Spinal cord (tissue), 10 donors: ENCODE measurements at places on chromosomes 5 and 9. TPM values are rescaled to one million over a fixed set of nuclear protein-coding genes. Genes with fewer than 3 reads are reported as not detected.

DNA sequence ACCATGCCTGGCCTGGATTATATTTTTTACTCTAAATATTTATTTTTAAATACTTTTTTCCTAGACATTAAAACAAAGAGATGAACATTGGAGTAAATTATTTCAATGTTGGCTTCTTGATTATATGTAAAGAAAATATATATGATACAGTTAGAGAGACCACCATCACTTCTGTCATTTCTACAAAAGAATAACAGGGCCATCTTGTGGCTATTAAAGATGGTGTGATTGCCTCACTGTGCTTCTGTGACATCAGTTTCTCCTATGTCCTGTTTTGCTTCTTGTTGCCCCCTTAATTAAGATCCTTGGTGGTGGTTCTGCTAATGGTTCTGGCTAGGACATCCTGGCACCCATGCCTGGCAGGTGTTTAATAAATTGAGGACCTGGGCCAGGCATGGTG is 32.9 kb downstream of the NDFIP1 start:
- no peak for DNase-seq

- DNase-seq: no peak
These were observed 55.7 kb upstream of the FANCC start for GRCh38 chr9:95373069-95373681.

DNA sequence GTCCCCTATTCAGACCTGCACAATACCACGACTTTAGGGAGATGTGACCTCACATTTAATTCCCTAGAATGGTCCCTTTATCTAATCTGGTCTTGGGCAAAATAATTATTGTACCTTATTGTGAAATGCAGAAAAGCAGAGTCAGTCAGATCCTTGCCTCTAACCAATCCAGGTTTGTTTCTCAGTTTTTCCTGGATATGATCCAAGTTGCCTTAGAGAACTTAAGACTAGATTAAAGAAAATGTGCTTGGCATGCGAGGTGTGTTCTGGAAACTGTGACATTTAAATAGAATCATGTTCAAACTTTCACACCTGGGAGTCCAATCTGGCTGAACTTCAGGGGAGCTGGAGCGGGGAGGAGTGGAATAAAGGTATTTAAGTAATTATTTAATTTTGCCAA is 696.2 kb downstream of the DNAH5 start:
- DNase-seq: peak; percentile 66

- DNase-seq: no peak
These were observed 1.1 kb upstream of the FAM78A start for GRCh38 chr9:131277287-131277909.

DNA sequence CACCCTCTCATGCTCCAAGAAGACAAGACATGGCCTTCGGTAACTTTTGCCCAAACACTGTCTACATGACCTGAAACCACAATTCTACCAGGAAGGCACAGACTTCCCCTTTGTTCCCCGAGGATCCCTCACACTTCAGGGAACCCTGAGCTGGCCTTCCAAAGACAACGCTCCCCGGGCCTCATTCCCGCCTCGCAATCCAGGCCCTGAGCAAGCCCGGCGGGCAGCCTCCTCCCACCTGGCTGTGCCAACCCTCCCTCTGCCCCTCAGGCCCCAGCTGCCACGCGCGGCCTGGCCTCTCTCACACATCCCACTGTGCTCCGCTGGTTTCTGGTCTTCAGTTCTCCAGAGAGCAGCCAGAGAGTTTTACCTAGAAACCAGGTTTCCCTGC is 7.3 kb downstream of the QSOX2 start:
- no peak for DNase-seq

- DNase-seq: no peak
These were observed 93.2 kb downstream of the GLIS3 start for GRCh38 chr9:4206718-4207117.

The TMEM161B gene
- total RNA-seq: 38.4 TPM
